ENCODE measurements at places on chromosomes 6 and 20. TPM values are rescaled to one million over a fixed set of nuclear protein-coding genes. Genes with fewer than 3 reads are reported as not detected.

ADAM33 gene
- 3.0 TPM for total RNA-seq

- no peak overlapping the region for H3K27ac ChIP-seq
- peaks cover 17% of the 10 kb centered on the region for H3K4me1 ChIP-seq
- no peak overlapping the region for H3K4me3 ChIP-seq
- peaks cover 49% of the 10 kb centered on the region for H3K27me3 ChIP-seq
Measured at GRCh38 chr20:46060301-46060881, 29.4 kb downstream of the NCOA5 start.

GRCh38 chr20:768426-768978 is at the start of gene SLC52A3:
SLC52A3 (minus strand) TSS chr20:768500; CDS start chr20:765774, 2,726 bp downstream.
- H3K27me3 ChIP-seq, result peaks cover 31% of the 10 kb centered on the region
- H3K4me3 ChIP-seq, result no peak within 1 kb of the TSS
- H3K36me3 ChIP-seq, result no peaks in the 10 kb centered on the region
- DNase-seq, result no peak

DNA sequence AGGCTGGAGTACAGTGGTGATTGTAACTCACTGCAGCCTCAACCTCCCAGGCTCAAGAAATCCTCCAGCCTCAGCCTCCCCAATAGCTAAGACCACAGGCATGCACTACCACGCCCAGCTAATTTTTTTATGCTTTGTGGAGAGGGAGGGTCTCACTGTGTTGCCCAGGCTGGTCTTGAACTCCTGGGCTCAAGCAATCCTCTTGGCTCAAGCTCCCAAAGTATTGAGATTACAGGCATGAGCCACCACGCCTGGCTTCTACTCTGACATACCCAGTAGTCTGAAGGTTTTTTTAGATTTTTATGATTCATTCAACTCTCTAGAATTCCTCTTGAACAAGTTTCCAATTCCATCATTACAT is 1.3 kb upstream of the ARHGAP18 start:
- no peaks in the 10 kb centered on the region for H3K36me3 ChIP-seq
- peak overlapping the region; percentile 94 for H3K4me3 ChIP-seq
- no peak for DNase-seq
- H3K4me1 ChIP-seq, result peaks cover 35% of the 10 kb centered on the region

GRCh38 chr6:34817446-34817845 is 25.6 kb downstream of the BLTP3A start:
- H3K27ac ChIP-seq, result peak overlapping the region; percentile 16
- DNase-seq, result no peak
- H3K4me1 ChIP-seq, result peaks cover 17% of the 10 kb centered on the region
- H3K4me3 ChIP-seq, result no peak overlapping the region

All from neural crest cell (in vitro differentiated cells).